ENCODE measurements at places on chromosomes 4 and X.

DNA sequence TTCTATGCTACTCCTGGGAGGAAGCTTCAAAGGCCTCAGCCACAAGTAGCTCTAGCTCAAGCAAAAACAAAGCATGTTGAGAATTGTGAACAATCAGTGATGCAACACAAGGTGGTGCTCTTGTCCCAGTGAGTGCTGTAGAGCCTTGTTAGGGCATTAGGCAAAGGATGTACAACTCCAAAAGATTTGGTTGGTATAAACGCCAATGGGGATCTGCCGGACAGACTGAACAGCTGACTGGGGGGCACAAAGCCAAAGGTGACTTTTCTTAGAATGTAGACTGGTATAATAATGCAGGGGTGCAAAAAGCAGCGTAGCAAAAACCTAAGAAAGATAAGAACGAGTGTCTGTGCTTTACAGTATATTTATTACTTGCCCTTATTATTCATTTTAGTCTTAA, 62.6 kb upstream of the ALB start:
- H3K36me3 ChIP-seq = no peaks in the 10 kb centered on the region
- DNase-seq = no peak
- H3K4me1 ChIP-seq = no peaks in the 10 kb centered on the region
- no peak overlapping the region for H3K27ac ChIP-seq

GRCh38 chrX:16665089-16665488, 15.1 kb downstream of the S100G start:
- DNase-seq = no peak
- H3K27me3 ChIP-seq = no peaks in the 10 kb centered on the region

- H3K27me3 ChIP-seq = no peaks in the 10 kb centered on the region
- no peaks in the 10 kb centered on the region for H3K36me3 ChIP-seq
- H3K4me1 ChIP-seq = no peaks in the 10 kb centered on the region
- H3K27ac ChIP-seq = no peak overlapping the region
Measured at GRCh38 chr4:93018806-93019205, 715.0 kb downstream of the GRID2 start.

- H3K4me1 ChIP-seq = peaks cover 7% of the 10 kb centered on the region
- H3K4me3 ChIP-seq = no peak overlapping the region
- H3K27ac ChIP-seq = no peak overlapping the region
- no peaks in the 10 kb centered on the region for H3K27me3 ChIP-seq
- no peak for DNase-seq
Measured at GRCh38 chr4:124432500-124432899, 280.0 kb downstream of the ANKRD50 start.

DNA sequence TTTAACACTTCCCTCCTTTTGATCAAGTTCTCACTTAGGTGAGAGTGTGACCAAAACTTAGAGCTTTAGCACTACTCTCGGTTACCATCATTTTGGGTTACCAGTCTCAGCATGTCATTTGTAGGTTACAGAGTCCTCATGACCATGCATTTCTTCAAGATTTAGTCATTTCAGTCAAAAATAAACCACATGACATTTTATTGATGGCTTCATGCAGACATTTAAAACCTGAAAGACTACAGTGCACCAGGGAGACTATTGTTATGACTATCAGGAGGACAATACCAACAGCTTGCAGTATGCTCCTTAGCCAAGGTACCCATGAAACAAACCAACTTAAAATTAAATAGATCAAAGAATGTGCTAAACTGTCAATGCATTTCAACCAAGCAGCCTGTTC, 498.1 kb upstream of the FSTL5 start:
- no peaks in the 10 kb centered on the region for H3K27me3 ChIP-seq
- H3K4me1 ChIP-seq = no peaks in the 10 kb centered on the region
- no peaks in the 10 kb centered on the region for H3K36me3 ChIP-seq
- no peak overlapping the region for H3K27ac ChIP-seq

- DNase-seq = peak; percentile 40
- H3K4me1 ChIP-seq = peaks cover 15% of the 10 kb centered on the region
- H3K27ac ChIP-seq = peak overlapping the region; percentile 86
- no peak overlapping the region for H3K4me3 ChIP-seq
- H3K27me3 ChIP-seq = no peaks in the 10 kb centered on the region
Measured at GRCh38 chr4:36348403-36348938, 67.1 kb downstream of the DTHD1 start.

GRCh38 chr4:144667500-144667899, 21.5 kb downstream of the HHIP start:
- H3K36me3 ChIP-seq = no peaks in the 10 kb centered on the region
- H3K27ac ChIP-seq = no peak overlapping the region
- DNase-seq = no peak
- H3K4me3 ChIP-seq = no peak overlapping the region
- H3K27me3 ChIP-seq = no peaks in the 10 kb centered on the region

DNA sequence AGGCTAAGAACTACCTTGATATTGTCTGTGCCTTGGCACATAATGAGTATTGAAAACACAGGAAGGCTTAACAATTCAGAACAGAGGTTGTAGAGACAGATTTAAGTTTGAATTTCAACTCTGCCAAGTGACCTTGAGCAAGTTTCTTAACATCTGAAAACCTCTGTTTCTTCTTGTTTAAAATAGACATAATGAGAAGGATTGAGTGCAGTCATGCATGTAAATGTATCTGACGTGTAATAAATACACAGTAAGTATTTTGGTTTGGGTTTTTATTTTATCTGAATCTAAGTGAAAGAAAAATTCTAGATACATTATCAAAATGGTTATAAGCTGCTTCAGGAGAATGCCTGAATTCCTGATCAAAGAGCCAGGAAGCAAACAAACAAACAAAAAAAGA, 111.9 kb downstream of the ANXA5 start:
- no peaks in the 10 kb centered on the region for H3K4me1 ChIP-seq
- peaks cover 18% of the 10 kb centered on the region for H3K27me3 ChIP-seq
- DNase-seq = no peak
- no peaks in the 10 kb centered on the region for H3K36me3 ChIP-seq

DNA sequence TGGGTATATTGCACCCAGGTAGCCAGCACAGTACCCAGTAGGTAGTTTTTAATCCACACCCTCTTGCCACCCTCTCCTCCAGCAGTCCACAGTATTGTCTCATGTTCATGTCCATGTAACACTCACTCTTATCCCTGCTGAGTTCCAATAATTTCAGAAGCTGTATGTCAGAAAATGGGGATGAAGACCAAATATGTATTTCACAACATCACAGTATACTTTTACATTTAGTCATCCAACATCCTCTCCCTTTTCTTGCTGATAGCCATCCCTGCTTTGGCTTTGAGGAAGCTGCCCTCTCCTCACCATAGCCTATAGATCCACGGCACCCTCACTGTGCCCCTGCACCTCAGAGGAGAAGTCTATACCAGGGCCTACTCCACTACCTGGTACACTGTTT, 126.0 kb upstream of the LDB2 start:
- no peak for DNase-seq
- H3K27ac ChIP-seq = no peak overlapping the region
- H3K36me3 ChIP-seq = no peaks in the 10 kb centered on the region
- no peak overlapping the region for H3K4me3 ChIP-seq
